Natural killer cell (primary cell): ENCODE measurements at places on chromosomes 16 and 17.
A peak's percentile ranks its signal among the peaks of the same experiment; 100 is the strongest.

- no peak for DNase-seq
- no peak overlapping the region for H3K27ac ChIP-seq
- no peaks in the 10 kb centered on the region for H3K27me3 ChIP-seq
- peaks cover 17% of the 10 kb centered on the region for H3K4me1 ChIP-seq
These were observed 9.8 kb downstream of the MSRB1 start for GRCh38 chr16:1933097-1933661.

DNA sequence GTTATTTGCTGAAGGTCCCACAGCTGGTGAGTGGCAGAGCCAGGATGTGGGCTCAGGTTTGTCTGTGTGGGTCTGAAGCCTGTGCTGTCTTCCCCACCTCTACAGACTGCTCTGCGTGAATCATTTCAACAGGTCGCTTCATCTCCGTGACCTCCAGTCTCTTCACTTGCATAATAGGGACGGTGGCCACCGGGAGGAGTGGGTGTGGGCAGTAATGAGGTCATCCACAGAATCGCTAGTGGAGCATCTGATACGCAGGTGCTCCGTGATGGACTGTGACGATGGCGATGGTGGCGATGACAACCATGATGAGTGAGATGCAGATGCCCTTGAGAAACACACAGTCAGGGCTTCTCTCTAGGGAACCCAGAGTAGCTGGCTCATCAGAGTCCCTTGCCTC lies 120.2 kb downstream of the RAP1GAP2 start:
- H3K27ac ChIP-seq = no peak overlapping the region
- peaks cover 26% of the 10 kb centered on the region for H3K4me1 ChIP-seq
- DNase-seq = no peak
- no peak overlapping the region for H3K4me3 ChIP-seq
- H3K36me3 ChIP-seq = peaks cover 18% of the 10 kb centered on the region

DNA sequence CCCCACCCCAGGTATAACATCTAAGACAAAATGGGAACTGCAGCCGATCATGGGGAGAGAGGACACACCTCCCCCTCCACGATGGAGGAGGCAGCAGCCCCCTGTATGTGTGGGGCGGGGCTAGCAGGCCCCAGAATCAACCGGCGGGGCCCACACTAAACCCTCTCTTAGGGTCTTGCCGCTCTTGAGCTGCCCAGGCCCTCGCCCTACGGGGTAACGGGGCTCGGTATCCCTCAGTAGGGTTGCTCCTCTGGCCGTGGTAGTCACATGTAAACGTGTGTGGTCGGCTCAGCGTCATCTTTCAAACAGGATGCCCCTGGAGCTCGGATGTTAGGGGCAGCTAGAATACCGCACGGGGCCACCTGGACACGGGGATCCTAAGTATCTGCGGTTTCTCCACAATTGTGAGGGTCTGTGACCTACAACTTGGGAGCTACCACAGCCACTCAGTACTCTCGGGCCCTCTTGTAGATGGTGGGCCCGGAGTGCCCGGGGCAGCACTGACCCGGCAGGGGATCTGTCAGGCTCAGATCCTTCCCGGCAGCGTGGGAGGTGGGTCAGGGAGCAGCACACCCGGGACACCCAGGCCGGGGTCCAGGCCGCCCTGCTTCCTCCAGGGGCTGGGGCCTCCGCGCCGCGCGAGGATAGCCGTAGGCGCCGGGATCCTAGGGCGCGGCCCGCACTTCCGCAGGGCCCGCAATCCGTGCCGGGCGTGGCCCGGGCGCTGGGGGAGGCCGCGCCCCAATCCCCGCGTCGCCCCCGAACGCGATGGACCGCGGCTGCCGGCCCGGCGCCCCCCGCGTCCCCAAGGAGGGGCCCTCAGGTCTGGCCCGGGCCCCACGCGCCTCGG lies 781 bp downstream of the ARHGDIA start:
- peaks cover 54% of the 10 kb centered on the region for H3K4me1 ChIP-seq
- no peaks in the 10 kb centered on the region for H3K27me3 ChIP-seq
- H3K36me3 ChIP-seq = peaks cover 25% of the 10 kb centered on the region
- peak; percentile 68 for DNase-seq

DNA sequence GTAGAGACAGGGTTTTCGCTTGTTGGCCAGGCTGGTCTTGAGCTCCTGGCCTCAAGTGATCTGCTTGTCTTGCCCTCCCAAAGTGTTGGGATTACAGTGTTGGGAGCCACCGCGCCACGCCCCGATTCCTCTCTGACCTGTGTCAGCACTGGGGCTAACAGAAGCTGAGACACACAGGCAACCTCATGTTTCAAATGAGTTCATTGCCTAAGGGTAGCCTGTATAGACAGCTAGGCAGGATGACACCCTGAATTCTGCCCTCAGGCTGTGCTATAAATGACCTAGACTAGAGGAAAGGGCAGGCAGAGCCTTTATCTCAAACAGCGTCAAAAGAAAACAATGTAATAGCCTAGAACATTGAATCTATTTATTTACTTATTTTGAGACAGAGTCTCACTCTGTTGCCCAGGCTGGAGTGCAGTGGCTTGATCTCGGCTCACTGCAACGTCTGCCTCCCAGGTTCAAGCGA lies 2.3 kb upstream of the CDK3 start:
- DNase-seq = no peak
- no peak overlapping the region for H3K27ac ChIP-seq
- H3K36me3 ChIP-seq = peaks cover 7% of the 10 kb centered on the region

GRCh38 chr16:8685617-8686016 lies 11.2 kb downstream of the ABAT start:
- no peak overlapping the region for H3K4me3 ChIP-seq
- H3K4me1 ChIP-seq = no peaks in the 10 kb centered on the region
- DNase-seq = no peak
- no peaks in the 10 kb centered on the region for H3K36me3 ChIP-seq
- H3K27ac ChIP-seq = no peak overlapping the region

DNA sequence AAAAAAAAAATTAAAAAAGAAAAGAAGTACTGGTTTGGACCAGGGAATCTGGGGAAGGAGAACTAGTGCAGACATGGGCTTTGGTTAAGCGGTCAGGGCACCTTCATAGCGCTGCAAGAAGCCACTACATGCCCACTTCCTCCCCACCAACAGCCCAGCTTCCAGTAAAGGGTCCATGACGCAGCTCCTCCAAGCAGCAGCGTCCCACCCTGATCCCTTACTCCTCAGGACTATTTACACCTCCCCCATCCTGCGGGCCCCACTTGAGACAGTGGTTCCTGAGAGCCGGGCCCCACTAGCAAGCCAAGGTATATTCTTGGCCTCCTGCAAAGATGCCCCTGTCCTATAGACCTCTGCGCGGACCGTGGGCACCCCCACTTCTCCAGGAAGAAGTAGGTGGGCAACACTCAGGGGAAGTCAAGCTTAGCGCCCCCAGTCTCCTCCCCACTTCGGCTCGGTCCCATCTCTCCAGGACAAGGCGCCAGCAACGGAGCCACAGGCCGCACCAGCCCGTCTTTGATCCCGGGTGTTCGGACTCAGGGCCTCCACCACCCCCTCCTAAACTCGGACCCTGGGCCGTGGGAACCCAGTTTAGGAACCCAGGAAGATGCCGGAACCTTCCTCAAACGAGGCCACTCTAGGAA lies 913 bp upstream of the PRR14 start:
- DNase-seq = peak; percentile 56
- H3K36me3 ChIP-seq = peaks cover 23% of the 10 kb centered on the region

GRCh38 chr16:53518550-53519416 lies 15.8 kb upstream of the AKTIP start:
- peak overlapping the region; percentile 17 for H3K4me3 ChIP-seq
- peak overlapping the region; percentile 79 for H3K27ac ChIP-seq
- DNase-seq = peak; percentile 90
- H3K36me3 ChIP-seq = no peaks in the 10 kb centered on the region
- H3K4me1 ChIP-seq = peaks cover 57% of the 10 kb centered on the region
- H3K27me3 ChIP-seq = no peaks in the 10 kb centered on the region

GRCh38 chr17:64240741-64241347 lies 22.2 kb downstream of the TEX2 start:
- H3K27ac ChIP-seq = no peak overlapping the region
- H3K36me3 ChIP-seq = no peaks in the 10 kb centered on the region
- H3K4me3 ChIP-seq = no peak overlapping the region
- no peaks in the 10 kb centered on the region for H3K27me3 ChIP-seq
- DNase-seq = no peak

- H3K4me1 ChIP-seq = peaks cover 54% of the 10 kb centered on the region
- H3K4me3 ChIP-seq = no peak overlapping the region
- H3K27ac ChIP-seq = no peak overlapping the region
- no peaks in the 10 kb centered on the region for H3K27me3 ChIP-seq
- DNase-seq = no peak
These were observed 24.1 kb downstream of the XYLT1 start for GRCh38 chr16:17446661-17447060.

DNA sequence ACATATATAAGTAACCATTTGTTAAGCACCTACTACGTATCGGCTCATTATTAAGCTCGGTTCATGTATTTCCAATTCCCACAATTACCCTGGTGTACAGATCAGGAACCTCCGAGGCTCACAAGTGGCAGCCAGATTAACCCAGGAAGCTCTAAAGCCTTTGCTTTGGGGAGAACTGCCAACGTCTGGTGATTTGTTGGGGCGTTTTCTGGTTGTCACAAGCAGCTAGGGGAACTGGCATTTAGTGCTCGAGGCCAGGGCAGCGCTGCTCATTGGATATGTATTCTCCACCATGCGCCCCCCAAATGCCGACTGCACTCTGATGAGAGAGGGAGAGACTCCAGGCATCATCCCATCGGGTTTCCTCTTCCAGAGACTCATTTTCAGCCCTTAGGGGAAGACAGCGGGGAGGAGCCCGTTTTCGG lies 541 bp downstream of the ZNF18 start:
- H3K36me3 ChIP-seq = peaks cover 8% of the 10 kb centered on the region
- H3K4me3 ChIP-seq = peak overlapping the region; percentile 86
- DNase-seq = no peak
- no peaks in the 10 kb centered on the region for H3K27me3 ChIP-seq

- no peaks in the 10 kb centered on the region for H3K27me3 ChIP-seq
- no peak overlapping the region for H3K4me3 ChIP-seq
- no peak for DNase-seq
- no peak overlapping the region for H3K27ac ChIP-seq
- no peaks in the 10 kb centered on the region for H3K36me3 ChIP-seq
- H3K4me1 ChIP-seq = peaks cover 59% of the 10 kb centered on the region
These were observed 143.7 kb upstream of the RCVRN start for GRCh38 chr17:10048629-10049350.

- no peak overlapping the region for H3K4me3 ChIP-seq
- H3K4me1 ChIP-seq = no peaks in the 10 kb centered on the region
- no peaks in the 10 kb centered on the region for H3K36me3 ChIP-seq
These were observed 240.4 kb upstream of the CDH8 start for GRCh38 chr16:62276637-62277036.

- no peak overlapping the region for H3K4me3 ChIP-seq
- H3K4me1 ChIP-seq = no peaks in the 10 kb centered on the region
- no peaks in the 10 kb centered on the region for H3K36me3 ChIP-seq
- no peak for DNase-seq
These were observed 218.8 kb downstream of the SNX29 start for GRCh38 chr16:12195296-12195695.

DNA sequence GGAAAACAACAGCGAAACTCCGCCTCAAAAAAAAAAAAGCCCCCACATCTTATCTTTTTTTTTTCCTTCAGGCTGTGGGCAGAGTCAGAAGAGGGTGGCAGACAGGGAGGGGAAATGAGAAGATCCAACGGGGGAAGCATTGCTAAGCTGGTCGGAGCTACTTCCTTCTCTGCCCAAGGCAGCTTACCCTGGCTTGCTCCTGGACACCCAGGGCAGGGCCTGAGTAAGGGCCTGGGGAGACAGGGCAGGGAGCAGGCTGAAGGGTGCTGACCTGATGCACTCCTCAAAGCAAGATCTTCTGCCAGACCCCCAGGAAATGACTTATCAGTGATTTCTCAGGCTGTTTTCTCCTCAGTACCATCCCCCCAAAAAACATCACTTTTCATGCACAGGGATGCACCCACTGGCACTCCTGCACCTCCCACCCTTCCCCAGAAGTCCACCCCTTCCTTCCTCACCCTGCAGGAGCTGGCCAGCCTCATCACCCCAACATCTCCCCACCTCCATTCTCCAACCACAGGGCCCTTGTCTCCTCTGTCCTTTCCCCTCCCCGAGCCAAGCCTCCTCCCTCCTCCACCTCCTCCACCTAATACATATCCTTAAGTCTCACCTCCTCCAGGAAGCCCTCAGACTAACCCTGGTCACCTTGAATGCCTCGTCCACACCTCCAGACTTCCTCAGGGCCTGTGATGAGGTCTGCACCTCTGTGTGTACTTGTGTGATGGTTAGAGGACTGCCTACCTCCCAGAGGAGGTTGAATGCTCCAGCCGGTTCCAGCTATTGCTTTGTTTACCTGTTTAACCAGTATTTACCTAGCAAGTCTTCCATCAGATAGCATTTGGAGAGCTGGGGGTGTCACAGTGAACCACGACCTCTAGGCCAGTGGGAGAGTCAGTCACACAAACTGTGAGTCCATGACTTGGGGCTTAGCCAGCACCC lies 1.2 kb upstream of the HBA1 start:
- H3K27me3 ChIP-seq = peaks cover 32% of the 10 kb centered on the region
- no peak for DNase-seq
- H3K27ac ChIP-seq = no peak overlapping the region
